Pulmonary artery endothelial cell (primary cell): ENCODE measurements at places on chromosomes 6 and 20. TPM values are rescaled to one million over a fixed set of nuclear protein-coding genes. Genes with fewer than 3 reads are reported as not detected.

The NR2E1 gene
- total RNA-seq, result not detected in 2 replicates

The ID1 gene
- 180 and 213 TPM in 2 replicates for total RNA-seq

The TINAG gene
- not detected in 2 replicates for total RNA-seq

The LHFPL5 gene
- total RNA-seq, result not detected in 2 replicates

The PDE7B gene
- 42.5 and 48.0 TPM in 2 replicates for total RNA-seq

The NKAIN4 gene
- total RNA-seq, result not detected in 2 replicates

The TPX2 gene
- 39.3 and 82.0 TPM in 2 replicates for total RNA-seq

The ZNF311 gene
- 0.56 and 0.59 TPM in 2 replicates for total RNA-seq

The CMTR1 gene
- total RNA-seq, result 32.6 and 61.9 TPM in 2 replicates

The ZSCAN23 gene
- total RNA-seq, result 0.07 and 0.14 TPM in 2 replicates

The SIRPD gene
- not detected in 2 replicates for total RNA-seq

The SLC18B1 gene
- 6.9 and 8.5 TPM in 2 replicates for total RNA-seq

The CST5 gene
- total RNA-seq, result not detected in 2 replicates

The LRP11 gene
- 20.1 and 30.6 TPM in 2 replicates for total RNA-seq

The CFB gene
- total RNA-seq, result 3.4 and 4.0 TPM in 2 replicates

The HMGA1 gene
- total RNA-seq, result 271 and 415 TPM in 2 replicates

The ASIP gene
- total RNA-seq, result not detected in 2 replicates

The SSTR4 gene
- not detected in 2 replicates for total RNA-seq

The FOXQ1 gene
- not detected in 2 replicates for total RNA-seq

The OPN5 gene
- not detected in 2 replicates for total RNA-seq

The FRK gene
- total RNA-seq, result 0.07 and 0.14 TPM in 2 replicates

The BTNL2 gene
- not detected in 2 replicates for total RNA-seq

The MCCD1 gene
- total RNA-seq, result not detected in 2 replicates

The OVOL2 gene
- total RNA-seq, result not detected in 2 replicates

The ZBTB24 gene
- total RNA-seq, result 6.8 and 8.3 TPM in 2 replicates

The SCRT2 gene
- not detected in 2 replicates for total RNA-seq

The SUN5 gene
- total RNA-seq, result not detected in 2 replicates

The THEMIS gene
- total RNA-seq, result not detected in 2 replicates

The CEP57L1 gene
- 22.0 and 30.3 TPM in 2 replicates for total RNA-seq

The SIRPA gene
- 14.5 and 25.3 TPM in 2 replicates for total RNA-seq

The CLPSL1 gene
- not detected in 2 replicates for total RNA-seq

The REM1 gene
- total RNA-seq, result 0.32 TPM in 1 of 2 replicates, not detected in the other

The MYBL2 gene
- 26.6 and 41.9 TPM in 2 replicates for total RNA-seq

The MAFB gene
- 0.46 and 0.85 TPM in 2 replicates for total RNA-seq
